ENCODE measurements at places on chromosomes 16 and 17. TPM values are rescaled to one million over a fixed set of nuclear protein-coding genes. Genes with fewer than 3 reads are reported as not detected.

GRCh38 chr17:27667656-27668487 is 36.9 kb downstream of the LGALS9 start:
- H3K27me3 ChIP-seq = no peaks in the 10 kb centered on the region
- no peaks in the 10 kb centered on the region for H3K4me1 ChIP-seq
- no peak overlapping the region for H3K27ac ChIP-seq

- peaks cover 7% of the 10 kb centered on the region for H3K27me3 ChIP-seq
- H3K36me3 ChIP-seq = no peaks in the 10 kb centered on the region
- H3K27ac ChIP-seq = no peak overlapping the region
- DNase-seq = no peak
- H3K4me1 ChIP-seq = no peaks in the 10 kb centered on the region
- H3K4me3 ChIP-seq = no peak overlapping the region
Observed at GRCh38 chr17:58285422-58285810, 4.7 kb upstream of the MPO start.

GRCh38 chr16:85125570-85126393 is 13.5 kb upstream of the CIBAR2 start:
- H3K27me3 ChIP-seq = no peaks in the 10 kb centered on the region
- no peak overlapping the region for H3K4me3 ChIP-seq
- DNase-seq = no peak
- no peak overlapping the region for H3K27ac ChIP-seq
- H3K4me1 ChIP-seq = no peaks in the 10 kb centered on the region

DNA sequence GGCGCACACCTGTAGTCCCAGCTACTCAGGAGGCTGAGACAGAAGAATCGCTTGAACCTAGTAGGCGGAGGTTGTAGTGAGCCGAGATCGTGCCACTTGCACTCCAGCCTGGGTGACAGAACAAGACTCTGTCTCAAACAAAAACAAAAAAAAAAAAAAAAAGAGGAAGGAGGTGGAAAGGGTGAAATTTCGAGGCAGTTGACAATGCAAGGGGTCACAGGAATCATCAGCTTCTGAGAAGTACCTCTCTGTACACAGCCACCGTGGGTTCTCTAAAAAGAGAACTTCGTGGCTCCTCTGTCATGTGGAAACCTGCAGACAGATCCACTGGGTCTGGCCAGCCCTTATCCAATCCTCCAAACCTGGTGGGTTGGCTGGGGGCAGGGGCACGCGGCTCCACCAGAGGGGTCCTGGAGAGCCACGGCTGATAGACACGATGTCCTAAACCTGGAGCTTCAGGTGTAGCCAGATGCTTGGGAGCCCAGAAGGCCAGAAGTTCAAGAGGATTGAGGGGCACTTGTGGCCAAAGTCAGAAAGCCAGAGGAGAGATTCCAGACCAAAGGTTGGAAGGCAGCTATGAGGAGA is 540 bp upstream of the CD300LF start:
- no peak overlapping the region for H3K27ac ChIP-seq
- H3K4me1 ChIP-seq = no peaks in the 10 kb centered on the region
- no peak overlapping the region for H3K4me3 ChIP-seq
- H3K36me3 ChIP-seq = no peaks in the 10 kb centered on the region
- H3K27me3 ChIP-seq = peaks cover 25% of the 10 kb centered on the region

DNA sequence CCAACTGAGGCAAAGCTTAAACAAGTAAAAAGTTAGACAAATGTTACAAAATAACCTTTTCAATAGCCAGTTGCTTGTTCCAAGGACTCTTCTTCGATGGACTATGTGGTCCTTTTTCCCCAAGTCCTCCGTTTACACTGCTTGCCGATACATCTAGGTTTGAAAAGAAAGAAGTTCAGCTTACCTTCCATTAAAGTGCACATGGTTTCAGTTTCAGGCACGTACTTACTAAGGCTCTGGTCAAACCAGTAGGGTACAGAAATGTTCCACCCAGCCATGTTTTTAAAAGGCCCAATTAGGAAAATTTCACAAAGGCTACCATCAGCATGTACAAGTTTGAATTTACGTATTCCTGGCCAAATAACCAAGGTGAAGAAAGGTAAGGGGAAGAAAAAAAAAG is 2.1 kb downstream of the SRSF2 start:
- H3K27me3 ChIP-seq = no peaks in the 10 kb centered on the region
- peak overlapping the region; percentile 87 for H3K27ac ChIP-seq
- H3K4me1 ChIP-seq = peaks cover 51% of the 10 kb centered on the region
- H3K4me3 ChIP-seq = peak overlapping the region; percentile 99
- H3K36me3 ChIP-seq = peaks cover 56% of the 10 kb centered on the region

DNA sequence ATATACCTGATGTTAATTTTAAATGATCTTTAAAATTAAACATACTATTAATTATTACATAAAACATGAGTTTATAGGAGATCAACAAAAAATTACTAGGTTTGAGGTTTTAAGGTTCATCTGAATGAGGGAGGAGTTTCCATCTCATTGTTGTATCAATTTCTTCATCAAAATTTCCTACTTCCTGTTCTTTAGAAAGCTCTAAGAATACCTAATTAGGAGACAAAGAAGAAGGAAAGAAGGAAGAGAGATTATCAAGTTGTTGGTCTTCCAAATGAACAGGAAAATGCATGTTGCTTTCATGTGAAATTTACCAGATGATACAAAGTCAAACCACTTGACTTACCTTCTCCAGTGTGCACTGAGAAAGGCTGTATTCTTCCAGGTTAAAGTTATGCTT is 18.1 kb upstream of the ABCA9 start:
- H3K4me1 ChIP-seq = no peaks in the 10 kb centered on the region
- no peaks in the 10 kb centered on the region for H3K27me3 ChIP-seq
- H3K27ac ChIP-seq = no peak overlapping the region
- no peak overlapping the region for H3K4me3 ChIP-seq
- DNase-seq = no peak

DNA sequence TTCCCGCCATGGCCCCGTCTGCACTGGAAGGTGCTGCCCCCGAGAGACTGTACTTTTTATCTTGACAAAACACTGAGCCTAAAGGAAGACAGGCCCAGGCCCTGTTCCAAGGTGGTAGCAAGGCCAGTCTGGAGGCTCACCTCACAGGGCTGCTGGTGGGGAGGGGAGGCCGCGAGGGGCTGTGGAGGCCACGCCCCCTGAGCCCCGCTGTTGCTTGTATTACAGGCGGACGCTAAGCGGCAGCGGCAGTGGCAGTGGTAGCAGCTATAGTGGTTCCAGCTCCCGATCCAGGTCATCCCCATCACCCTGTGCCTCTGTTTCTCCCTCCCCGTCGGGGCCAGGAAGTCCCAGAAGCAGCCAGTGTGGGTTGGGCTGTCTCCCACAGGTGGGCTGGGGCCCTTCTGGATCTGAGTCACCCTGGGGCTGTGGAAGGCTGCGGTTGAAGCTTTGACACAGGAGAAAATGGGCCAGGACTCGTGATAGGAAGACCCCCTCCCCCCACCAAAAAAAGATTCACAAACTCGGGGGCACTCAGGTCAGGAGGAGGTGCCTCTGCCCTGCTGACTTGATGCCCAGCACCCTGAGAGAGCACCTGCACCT is 13.3 kb upstream of the IL17C start:
- DNase-seq = no peak
- H3K4me3 ChIP-seq = no peak overlapping the region
- peaks cover 48% of the 10 kb centered on the region for H3K36me3 ChIP-seq
- no peaks in the 10 kb centered on the region for H3K27me3 ChIP-seq
- H3K4me1 ChIP-seq = peaks cover 13% of the 10 kb centered on the region

DNA sequence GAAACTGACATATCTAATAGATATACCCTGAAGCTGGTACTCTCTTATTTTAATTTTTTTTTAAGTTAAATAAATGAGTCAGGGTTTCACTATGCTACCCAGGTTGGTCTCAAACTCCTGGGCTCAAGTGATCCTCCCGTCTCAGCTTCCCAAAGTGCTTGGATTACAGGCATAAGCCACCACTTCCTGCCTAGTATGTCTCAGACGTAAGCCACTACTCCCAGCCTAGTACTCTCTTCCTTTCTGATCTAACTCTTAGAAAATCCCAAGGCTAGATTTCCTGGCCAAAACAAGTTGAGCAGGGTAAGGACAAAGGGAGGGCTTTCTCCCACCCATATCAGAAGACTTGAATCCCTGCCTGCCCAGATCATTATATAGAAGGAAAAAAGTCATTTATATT is 33.7 kb downstream of the HOXB1 start:
- H3K27me3 ChIP-seq = peaks cover 47% of the 10 kb centered on the region
- peaks cover 8% of the 10 kb centered on the region for H3K4me1 ChIP-seq
- H3K27ac ChIP-seq = no peak overlapping the region
- no peak overlapping the region for H3K4me3 ChIP-seq

- H3K4me1 ChIP-seq = peaks cover 11% of the 10 kb centered on the region
- no peak for DNase-seq
- H3K36me3 ChIP-seq = no peaks in the 10 kb centered on the region
- peak overlapping the region; percentile 60 for H3K27ac ChIP-seq
- no peaks in the 10 kb centered on the region for H3K27me3 ChIP-seq
Observed at GRCh38 chr16:56701534-56701933, 19.3 kb downstream of the MT1X start.

DNA sequence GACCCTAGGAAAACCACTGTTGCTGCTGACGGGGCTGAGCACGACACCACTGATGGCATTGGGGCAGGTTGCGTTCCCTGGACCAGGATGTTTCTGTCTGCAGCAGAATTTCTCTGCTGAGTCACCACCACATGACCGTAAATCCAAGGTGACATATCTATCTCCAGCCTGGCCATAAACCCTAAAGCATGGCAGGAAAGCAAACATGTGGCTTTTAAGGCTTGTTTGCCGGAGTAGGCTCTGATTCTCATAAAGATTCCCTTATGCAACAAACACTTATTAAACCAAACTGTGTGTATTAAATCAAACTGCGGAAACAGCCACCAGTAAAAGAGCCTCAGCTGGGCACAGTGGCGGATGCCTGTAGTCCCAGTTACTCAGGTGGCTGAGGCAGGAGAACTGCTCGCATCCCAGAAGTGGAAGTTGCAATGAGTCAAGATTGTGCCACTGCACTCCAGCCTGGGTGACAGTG is 17.3 kb downstream of the MPHOSPH6 start:
- no peak for DNase-seq
- no peak overlapping the region for H3K27ac ChIP-seq

DNA sequence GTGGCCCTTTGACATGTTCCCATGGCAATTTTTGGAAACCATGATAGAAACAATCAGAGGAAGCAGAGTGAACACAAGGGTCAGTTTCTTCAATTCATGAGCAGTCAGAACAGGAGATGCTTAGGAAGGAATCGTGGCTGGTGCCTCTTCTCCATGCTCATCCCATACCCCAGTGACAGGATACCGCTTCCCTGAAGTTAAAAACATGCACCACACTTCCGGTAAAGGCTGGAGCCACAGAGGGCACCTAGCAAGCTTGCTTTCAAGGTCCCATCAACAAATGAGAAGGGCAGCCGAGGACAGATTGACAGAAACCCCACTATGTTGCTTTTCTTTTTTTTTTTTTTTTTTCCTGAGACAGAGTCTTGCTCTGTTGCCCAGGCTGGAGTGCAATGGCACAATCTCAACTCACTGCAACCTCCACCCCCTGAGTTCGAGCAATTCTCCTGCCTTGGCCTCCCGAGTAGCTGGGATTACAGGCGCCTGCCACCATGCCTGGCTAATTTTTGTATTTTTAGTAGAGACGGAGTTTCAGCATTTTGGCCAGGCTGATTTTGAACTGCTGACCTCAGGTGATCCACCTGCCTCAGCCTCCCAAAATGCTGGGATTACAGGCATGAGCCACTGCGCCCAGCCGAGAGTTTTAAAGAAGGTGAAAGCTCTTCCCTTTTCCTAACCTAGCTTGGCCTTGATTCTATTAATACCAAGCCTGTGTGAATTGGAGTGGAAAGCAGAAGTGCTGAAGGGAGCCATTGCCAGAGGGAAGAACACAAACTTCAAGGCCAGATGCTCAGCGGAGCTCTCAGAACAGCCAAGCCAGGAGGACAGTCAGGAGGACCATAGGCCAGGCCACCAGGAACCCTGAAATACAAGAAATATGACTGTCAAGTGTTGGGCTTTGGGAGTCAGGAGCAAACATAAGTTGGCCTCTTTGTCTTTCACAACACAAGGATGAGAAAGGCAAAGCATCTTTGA is 16.6 kb downstream of the GP2 start:
- no peaks in the 10 kb centered on the region for H3K36me3 ChIP-seq
- H3K27me3 ChIP-seq = no peaks in the 10 kb centered on the region
- no peak overlapping the region for H3K4me3 ChIP-seq
- no peaks in the 10 kb centered on the region for H3K4me1 ChIP-seq
- no peak for DNase-seq

DNA sequence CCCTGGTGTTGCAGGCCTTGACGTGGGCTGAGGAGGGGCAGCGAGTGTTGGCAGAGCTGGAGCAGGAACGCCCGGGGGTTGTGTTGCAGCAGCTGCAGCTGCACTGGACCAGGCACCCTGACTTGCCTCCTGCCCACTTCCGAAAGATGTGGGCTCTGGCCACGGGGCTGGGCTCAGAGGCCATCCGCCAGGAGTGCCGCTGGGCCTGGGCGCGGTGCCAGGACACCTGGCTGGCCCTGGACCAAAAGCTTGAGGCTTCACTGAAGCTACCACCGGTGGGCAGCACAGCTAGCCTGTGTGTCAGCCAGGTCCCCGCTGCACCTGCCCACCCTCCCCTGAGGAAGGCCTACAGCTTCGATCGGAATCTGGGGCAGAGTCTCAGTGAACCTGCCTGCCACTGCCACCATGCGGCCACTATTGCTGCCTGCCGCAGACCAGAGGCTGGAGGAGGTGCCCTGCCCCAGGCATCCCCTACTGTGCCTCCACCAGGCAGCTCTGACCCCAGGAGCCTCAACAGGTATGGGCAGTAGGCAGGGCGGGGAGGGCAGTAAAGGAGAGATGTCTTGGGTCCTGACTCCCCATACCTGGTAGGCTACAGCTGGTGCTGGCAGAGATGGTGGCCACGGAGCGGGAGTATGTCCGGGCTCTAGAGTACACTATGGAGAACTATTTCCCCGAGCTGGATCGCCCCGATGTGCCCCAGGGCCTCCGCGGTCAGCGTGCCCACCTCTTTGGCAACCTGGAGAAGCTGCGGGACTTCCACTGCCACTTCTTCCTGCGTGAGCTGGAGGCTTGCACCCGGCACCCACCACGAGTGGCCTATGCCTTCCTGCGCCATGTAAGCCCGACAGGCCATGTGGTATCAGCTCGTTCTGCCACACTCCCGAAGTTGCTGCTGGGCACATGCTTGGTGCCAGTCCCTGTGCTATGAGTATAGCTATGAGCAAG is 5.6 kb downstream of the PLEKHG4 start:
- peaks cover 2% of the 10 kb centered on the region for H3K36me3 ChIP-seq
- H3K27ac ChIP-seq = no peak overlapping the region
- H3K27me3 ChIP-seq = no peaks in the 10 kb centered on the region
- H3K4me3 ChIP-seq = no peak overlapping the region
- peaks cover 7% of the 10 kb centered on the region for H3K4me1 ChIP-seq

The OR4D1 gene
- total RNA-seq = 0.50 TPM

The TBC1D26 gene
- 0.23 TPM for total RNA-seq

The COPRS gene
- total RNA-seq = 21.0 TPM

The SOCS1 gene
- 174 TPM for total RNA-seq

The MYH4 gene
- not detected for total RNA-seq

The FKBP10 gene
- not detected for total RNA-seq

The UBTF gene
- total RNA-seq = 182 TPM

The MT1F gene
- 28.0 TPM for total RNA-seq
